ENCODE measurements at places on chromosomes 3 and 15. TPM values are rescaled to one million over a fixed set of nuclear protein-coding genes. Genes with fewer than 3 reads are reported as not detected.

- DNase-seq: peak; percentile 33
- H3K36me3 ChIP-seq: no peaks in the 10 kb centered on the region
- peaks cover 51% of the 10 kb centered on the region for H3K27me3 ChIP-seq
- H3K4me1 ChIP-seq: no peaks in the 10 kb centered on the region
- no peak overlapping the region for H3K27ac ChIP-seq
Measured at GRCh38 chr3:169581633-169582032, 81.9 kb downstream of the MECOM start.

- no peaks in the 10 kb centered on the region for H3K36me3 ChIP-seq
- no peak overlapping the region for H3K4me3 ChIP-seq
- peak overlapping the region; percentile 67 for H3K27ac ChIP-seq
- no peak for DNase-seq
- peaks cover 28% of the 10 kb centered on the region for H3K4me1 ChIP-seq
Measured at GRCh38 chr15:58520936-58521292, 89.1 kb downstream of the LIPC start.

DNA sequence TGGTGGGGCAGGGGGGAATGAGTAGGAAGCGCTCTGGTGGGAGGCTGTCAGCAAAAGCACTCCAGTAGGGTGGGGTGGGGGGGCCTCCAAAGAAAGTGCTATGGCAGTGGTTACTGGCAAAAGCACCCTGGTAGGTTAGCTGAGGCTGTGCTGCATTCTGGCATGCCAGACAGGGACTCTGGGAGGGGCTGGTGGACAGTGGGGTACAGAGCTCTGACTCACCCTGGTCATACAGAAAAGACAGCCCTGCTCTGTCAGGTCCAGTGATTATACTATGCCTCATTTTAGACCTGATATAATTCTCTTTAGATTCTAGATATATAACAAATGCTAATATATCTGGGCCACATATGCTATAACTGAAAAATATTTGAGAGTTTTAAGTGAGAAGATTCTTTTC is 82.8 kb upstream of the CPNE4 start:
- no peak overlapping the region for H3K27ac ChIP-seq
- DNase-seq: no peak
- H3K4me1 ChIP-seq: no peaks in the 10 kb centered on the region
- H3K27me3 ChIP-seq: no peaks in the 10 kb centered on the region
- no peaks in the 10 kb centered on the region for H3K36me3 ChIP-seq
- H3K4me3 ChIP-seq: no peak overlapping the region

GRCh38 chr3:134708671-134709070 is 57.8 kb upstream of the KY start:
- H3K36me3 ChIP-seq: no peaks in the 10 kb centered on the region
- no peaks in the 10 kb centered on the region for H3K27me3 ChIP-seq
- H3K4me3 ChIP-seq: 0 out of 2 replicates have a peak overlapping the region, but pooled peaks have one; percentile 4
- H3K27ac ChIP-seq: peak overlapping the region; percentile 66

DNA sequence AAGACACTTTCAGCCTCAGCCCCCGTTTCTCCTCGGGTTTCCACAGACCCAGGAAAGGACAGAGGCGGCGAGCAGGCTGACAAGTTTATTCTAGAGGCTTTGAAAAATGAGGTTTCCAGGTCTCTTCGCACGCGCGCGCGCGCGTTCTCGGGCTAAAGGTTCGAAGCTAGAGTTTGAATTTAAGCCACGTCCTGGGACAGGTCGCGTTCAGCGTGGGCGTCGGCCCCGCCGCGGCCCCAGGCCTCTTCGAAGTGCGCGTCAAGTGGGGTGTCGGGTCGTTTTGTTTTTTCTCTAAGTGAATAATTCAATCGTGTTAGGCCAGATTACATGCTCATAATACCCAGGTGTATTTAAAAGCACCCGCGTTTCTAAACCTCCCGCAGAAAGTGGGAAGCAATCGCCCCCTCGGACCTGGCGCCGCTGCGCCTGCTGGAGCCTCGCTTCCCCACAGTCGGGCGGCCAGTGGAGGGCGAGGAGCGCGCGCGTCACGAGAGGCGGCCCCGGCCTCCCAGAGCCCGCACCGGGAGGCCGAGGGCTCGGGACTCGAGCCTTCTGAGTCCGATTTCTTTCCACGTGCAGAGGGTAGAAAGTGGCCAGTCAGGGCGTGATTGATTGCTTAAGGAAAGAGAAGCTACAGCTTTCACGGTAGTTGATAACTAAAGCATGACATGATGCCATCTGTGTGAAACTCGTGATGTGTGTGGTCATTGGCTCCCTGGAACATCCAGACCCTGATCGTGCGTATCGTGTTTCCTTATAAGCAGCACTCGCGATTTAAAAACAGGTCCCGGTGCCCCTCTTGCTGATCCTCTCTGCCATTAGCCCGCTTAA is 15.8 kb upstream of the SOX2 start:
- peaks cover 45% of the 10 kb centered on the region for H3K27me3 ChIP-seq
- no peaks in the 10 kb centered on the region for H3K4me1 ChIP-seq
- H3K27ac ChIP-seq: no peak overlapping the region
- peak overlapping the region; percentile 38 for H3K4me3 ChIP-seq

- H3K27ac ChIP-seq: no peak overlapping the region
- H3K4me1 ChIP-seq: no peaks in the 10 kb centered on the region
- H3K36me3 ChIP-seq: no peaks in the 10 kb centered on the region
- no peaks in the 10 kb centered on the region for H3K27me3 ChIP-seq
Measured at GRCh38 chr3:167450195-167450594, 23.6 kb downstream of the SERPINI2 start.

DNA sequence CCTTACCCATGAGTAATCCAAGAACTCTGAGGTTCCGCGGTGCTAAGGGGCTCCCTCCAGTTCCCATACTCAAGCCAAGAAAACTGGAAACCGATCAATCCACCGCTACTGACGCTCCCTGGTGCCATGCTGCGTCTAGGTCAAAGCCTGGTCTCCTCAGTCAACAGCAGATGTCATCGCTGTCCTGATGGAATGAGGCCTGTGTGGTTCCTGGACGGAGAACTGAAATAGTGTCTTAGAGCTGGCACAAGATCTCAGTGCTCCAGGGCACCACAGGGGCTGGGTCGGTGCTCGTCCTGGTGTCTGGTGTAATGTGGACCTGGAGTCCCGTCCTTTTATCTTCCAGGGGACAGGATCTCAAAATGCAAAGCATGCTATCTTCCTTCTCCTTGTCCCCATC is 373.9 kb upstream of the CFAP20DC start:
- no peaks in the 10 kb centered on the region for H3K27me3 ChIP-seq
- no peak overlapping the region for H3K4me3 ChIP-seq
- no peak overlapping the region for H3K27ac ChIP-seq
- no peak for DNase-seq
- H3K4me1 ChIP-seq: peaks cover 36% of the 10 kb centered on the region

GRCh38 chr15:98854496-98854895 is 153.1 kb downstream of the PGPEP1L start:
- no peak for DNase-seq
- peak overlapping the region; percentile 84 for H3K27ac ChIP-seq
- no peaks in the 10 kb centered on the region for H3K36me3 ChIP-seq
- H3K4me3 ChIP-seq: no peak overlapping the region
- H3K27me3 ChIP-seq: no peaks in the 10 kb centered on the region

GRCh38 chr3:160331127-160331937 is 67.7 kb downstream of the IFT80 start:
- peak; percentile 86 for DNase-seq
- peaks cover 16% of the 10 kb centered on the region for H3K4me1 ChIP-seq
- no peaks in the 10 kb centered on the region for H3K27me3 ChIP-seq
- H3K4me3 ChIP-seq: no peak overlapping the region
- peak overlapping the region; percentile 89 for H3K27ac ChIP-seq
- H3K36me3 ChIP-seq: no peaks in the 10 kb centered on the region

DNA sequence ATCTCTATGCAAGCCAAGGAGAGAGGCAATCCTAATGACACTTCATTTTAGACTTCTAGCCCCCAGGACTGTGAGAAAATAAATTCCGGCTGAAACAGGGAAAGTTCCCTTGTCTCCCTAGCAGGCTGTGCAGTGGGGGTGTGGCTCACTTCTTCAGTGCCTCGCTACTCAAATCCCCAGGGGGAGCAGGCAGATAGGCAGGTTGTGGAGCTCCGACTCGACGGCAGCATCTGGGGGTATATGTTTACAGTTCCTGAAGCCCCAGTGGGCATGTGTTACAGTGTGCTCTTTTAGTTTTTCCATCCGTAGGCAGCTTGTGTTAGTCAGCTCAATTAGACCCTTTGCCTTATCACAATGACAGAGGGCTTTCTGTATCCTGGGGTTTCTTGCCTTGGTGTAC is 836.5 kb downstream of the PDCD6IP start:
- H3K4me3 ChIP-seq: no peak overlapping the region
- no peak overlapping the region for H3K27ac ChIP-seq
- DNase-seq: no peak
- H3K4me1 ChIP-seq: no peaks in the 10 kb centered on the region

- H3K27ac ChIP-seq: no peak overlapping the region
- no peaks in the 10 kb centered on the region for H3K4me1 ChIP-seq
- H3K4me3 ChIP-seq: no peak overlapping the region
- no peaks in the 10 kb centered on the region for H3K27me3 ChIP-seq
- no peaks in the 10 kb centered on the region for H3K36me3 ChIP-seq
- peak; percentile 6 for DNase-seq
Measured at GRCh38 chr3:102727340-102727739, 292.5 kb downstream of the ZPLD1 start.

DNA sequence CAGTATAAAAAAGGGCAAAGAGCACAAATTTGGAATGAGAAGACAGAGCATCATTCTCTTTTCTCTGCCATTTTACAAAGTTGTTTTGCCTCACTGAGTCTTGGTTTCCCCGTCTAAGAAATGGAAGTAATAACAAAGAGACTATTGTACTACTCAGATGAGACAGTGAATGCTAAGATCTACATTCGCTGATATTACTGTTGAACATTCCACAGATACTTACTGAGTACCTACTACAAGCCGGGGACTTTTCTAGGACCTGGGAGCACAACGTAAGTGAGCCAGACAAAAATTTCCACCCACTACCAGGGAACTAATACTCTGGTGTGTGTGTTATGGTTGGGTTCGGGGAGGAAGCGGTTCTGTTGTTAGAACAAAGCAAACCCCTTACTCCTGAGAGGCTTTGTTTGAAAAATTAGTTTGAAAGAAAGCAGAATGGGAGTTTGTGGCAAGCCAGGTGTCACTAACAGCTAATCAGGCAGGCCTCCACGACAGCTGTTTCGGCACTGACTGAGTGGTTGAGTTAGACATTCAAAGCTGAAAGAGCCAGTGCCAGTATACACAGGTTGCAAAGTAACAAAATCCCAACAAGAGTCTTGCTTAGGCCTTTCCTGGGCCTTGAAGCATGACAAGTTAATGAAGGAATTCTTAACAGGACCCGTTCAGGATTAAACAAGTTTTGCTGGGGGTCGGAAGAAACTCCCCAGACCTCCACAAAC is 458.3 kb downstream of the EDEM1 start:
- H3K27ac ChIP-seq: no peak overlapping the region
- H3K36me3 ChIP-seq: no peaks in the 10 kb centered on the region
- no peak overlapping the region for H3K4me3 ChIP-seq
- H3K27me3 ChIP-seq: no peaks in the 10 kb centered on the region
- DNase-seq: no peak
- no peaks in the 10 kb centered on the region for H3K4me1 ChIP-seq

AHSG gene
- not detected for total RNA-seq

ZBTB20 gene
- 6.3 TPM for total RNA-seq

STRIT1 gene
- not detected for total RNA-seq

ANKRD63 gene
- not detected for total RNA-seq

GOLGA6A gene
- total RNA-seq: not detected

TRIM42 gene
- total RNA-seq: not detected

DNA sequence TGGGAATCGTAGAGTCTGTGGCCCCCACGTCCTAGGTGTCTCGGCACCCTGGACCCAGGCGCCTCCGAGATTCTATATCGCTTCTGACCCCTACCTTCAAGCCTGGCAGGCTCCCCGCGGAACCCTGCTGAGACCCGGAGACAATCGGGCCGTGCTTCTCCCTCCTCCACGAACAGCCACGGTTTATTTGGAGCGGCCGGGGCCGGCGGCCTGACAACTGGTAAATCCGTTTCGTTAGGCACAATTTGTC is 1.4 kb downstream of the GATA2 start:
- H3K36me3 ChIP-seq: no peaks in the 10 kb centered on the region
- no peaks in the 10 kb centered on the region for H3K27me3 ChIP-seq
- H3K4me1 ChIP-seq: no peaks in the 10 kb centered on the region
- DNase-seq: peak; percentile 34

TXNRD3 gene
- total RNA-seq: 16.2 TPM

DNA sequence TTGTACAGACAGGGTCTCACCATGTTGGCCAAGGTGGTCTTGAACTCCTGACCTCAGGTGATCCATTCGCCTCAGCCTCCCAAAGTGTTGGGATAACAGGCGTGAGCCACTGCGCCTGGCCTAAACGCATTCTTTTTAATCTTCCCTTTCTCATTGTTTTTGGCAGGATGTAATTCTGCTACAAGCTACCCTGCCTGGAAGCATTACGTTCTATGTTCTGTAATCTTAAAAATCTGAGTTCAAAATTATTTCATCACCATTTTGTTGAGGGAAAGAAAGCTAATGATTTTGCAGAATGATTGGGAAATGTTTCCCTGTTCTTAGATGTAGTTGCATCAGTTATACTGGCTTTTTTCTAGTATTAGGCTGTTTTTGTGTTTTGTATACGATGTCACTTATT is 71.5 kb downstream of the RGMA start:
- no peak overlapping the region for H3K4me3 ChIP-seq
- no peaks in the 10 kb centered on the region for H3K4me1 ChIP-seq
- peak overlapping the region; percentile 61 for H3K27ac ChIP-seq
- H3K36me3 ChIP-seq: peaks cover 94% of the 10 kb centered on the region

DNA sequence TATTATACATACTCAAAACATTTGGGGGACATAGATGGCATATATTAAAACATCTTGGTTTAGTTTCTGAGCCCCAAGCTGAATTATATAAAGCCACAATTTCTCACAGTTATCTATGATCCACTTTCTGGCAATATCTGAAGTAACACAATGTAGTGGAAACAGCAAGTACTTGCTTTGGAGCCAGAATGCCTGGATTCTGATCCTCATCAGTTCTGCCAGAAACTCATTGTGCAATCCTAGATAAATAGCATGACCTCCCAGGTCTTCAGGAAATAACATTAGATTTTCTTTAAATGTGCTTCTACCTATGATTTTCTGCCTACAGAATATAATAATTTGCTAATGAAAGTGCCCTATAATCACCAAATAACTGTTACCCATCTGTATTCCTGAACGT is 544.9 kb downstream of the NAALADL2 start:
- no peak overlapping the region for H3K27ac ChIP-seq
- no peaks in the 10 kb centered on the region for H3K27me3 ChIP-seq
- H3K36me3 ChIP-seq: no peaks in the 10 kb centered on the region
- H3K4me1 ChIP-seq: peaks cover 16% of the 10 kb centered on the region

DNA sequence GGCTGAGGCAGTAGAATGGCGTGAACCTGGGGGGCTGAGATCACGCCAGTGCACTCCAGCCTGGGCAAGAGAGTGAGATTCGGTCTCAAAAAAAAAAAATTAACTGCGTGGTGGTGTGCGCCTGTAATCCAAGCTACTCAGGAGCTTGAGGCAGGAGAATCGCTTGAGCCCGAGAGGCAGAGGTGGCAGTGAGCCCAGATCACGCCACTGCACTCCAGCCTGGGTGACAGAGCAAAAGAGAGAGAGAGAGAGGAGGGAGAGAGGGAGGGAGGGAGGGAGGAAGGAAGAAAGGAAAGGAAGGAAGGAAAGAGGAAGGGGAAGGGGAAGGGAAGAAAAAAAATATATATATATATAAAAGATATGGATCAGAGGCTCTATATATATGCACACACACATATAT is 6.0 kb downstream of the TM4SF19 start:
- no peak overlapping the region for H3K4me3 ChIP-seq
- H3K36me3 ChIP-seq: no peaks in the 10 kb centered on the region
- no peak overlapping the region for H3K27ac ChIP-seq
- H3K4me1 ChIP-seq: peaks cover 6% of the 10 kb centered on the region

- H3K4me3 ChIP-seq: no peak overlapping the region
- DNase-seq: peak; percentile 96
- H3K4me1 ChIP-seq: peaks cover 24% of the 10 kb centered on the region
- H3K36me3 ChIP-seq: no peaks in the 10 kb centered on the region
- no peaks in the 10 kb centered on the region for H3K27me3 ChIP-seq
Measured at GRCh38 chr15:55279746-55280351, 9.8 kb downstream of the RAB27A start.
